NCI-H460 (cell line): ENCODE measurements at places on chromosomes 6 and 20.

GRCh38 chr6:160523223-160523622, 140.9 kb downstream of the LPA start:
- no peak for DNase-seq

- DNase-seq = no peak
Measured at GRCh38 chr6:100353276-100354015, 111.3 kb downstream of the SIM1 start.

GRCh38 chr20:21490105-21490504, 23.8 kb downstream of the NKX2-2 start:
- no peak for DNase-seq

- DNase-seq = no peak
Measured at GRCh38 chr20:15710636-15711035, 862.6 kb downstream of the KIF16B start.

- DNase-seq = no peak
Measured at GRCh38 chr6:158232316-158233213, 64.4 kb downstream of the GTF2H5 start.

- no peak for DNase-seq
Measured at GRCh38 chr6:105553171-105553570, 150.3 kb upstream of the PREP start.

GRCh38 chr6:166954118-166954713, 2.1 kb downstream of the RNASET2 start:
- no peak for DNase-seq

DNA sequence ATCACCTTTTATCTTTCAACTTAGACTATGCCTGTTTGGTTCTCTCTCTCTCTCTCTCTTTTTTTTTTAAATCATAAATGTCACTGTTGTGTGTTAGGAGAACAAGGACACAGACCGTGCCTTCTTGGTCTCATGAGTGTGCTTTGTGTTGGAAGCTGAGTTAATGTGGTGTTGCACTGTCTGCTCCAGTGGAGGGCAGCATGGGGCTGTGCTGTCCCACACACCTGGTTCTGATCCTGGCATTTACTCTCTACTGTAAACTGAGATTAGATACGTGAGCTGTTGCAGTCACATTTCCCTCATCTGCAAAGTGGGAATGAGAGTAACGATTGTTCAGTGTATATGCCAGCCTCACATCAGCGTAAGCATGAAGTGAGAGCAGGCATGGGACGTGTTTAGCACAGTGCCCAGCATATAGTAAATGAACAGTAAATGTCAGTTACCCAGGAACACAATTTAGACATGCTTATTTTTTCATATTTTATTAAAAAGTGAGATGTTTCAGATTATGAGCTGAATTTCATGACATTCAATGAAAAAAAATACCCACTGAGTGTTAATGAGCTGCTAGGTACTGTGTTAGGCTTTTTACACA, 161.1 kb downstream of the FARS2 start:
- DNase-seq = peak; percentile 4

- DNase-seq = no peak
Measured at GRCh38 chr6:85347812-85348211, 102.1 kb upstream of the NT5E start.

- no peak for DNase-seq
Measured at GRCh38 chr6:81376745-81377144, 375.7 kb downstream of the TENT5A start.

DNA sequence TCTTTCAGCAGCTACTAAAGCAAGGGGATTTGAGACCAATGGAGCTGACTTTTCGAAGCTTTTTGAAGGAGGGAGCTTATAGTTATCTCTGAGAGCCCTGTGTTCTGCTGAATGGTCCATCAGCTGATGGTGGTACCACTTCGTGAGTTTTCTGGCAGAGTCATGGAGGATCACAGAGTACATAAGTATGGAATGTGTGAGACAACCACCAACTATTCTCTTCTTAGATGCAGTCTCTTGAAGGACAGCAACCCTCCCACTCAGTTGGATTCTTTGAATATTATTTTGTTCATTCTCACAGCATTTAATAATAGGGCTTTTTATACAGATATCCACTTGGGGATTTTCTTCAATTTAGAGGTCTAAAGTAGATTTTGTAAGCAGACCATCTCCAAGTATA, 75.3 kb downstream of the ELOVL2 start:
- no peak for DNase-seq

DNA sequence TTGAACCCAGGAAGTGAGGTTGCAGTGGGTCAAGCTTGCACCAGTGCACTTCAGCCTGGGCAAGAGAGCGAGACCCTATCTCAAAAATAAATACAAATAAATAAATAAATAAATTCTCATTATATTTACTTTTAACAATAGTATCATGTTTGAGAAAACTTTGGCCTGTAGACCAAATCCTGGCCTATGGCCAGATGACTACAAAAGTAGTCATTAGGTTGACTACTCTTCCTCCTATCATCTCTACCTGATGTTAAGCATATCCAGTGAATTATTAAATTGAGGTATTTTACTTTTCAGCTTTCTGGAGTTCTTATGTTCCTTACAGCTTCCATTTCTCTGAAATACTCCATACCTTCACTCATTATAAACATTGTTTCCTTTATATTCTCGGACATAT, 280.6 kb downstream of the LAMA2 start:
- DNase-seq = no peak

- no peak for DNase-seq
Measured at GRCh38 chr6:16205377-16206144, 32.8 kb upstream of the GMPR start.

GRCh38 chr20:5187122-5187521, 60.3 kb downstream of the CDS2 start:
- no peak for DNase-seq

- DNase-seq = no peak
Measured at GRCh38 chr6:13431861-13432465, 55.4 kb downstream of the GFOD1 start.

GRCh38 chr20:56974499-56975250, 291.8 kb downstream of the BMP7 start:
- peak; percentile 75 for DNase-seq

GRCh38 chr6:113329942-113330635, 527.1 kb upstream of the MARCKS start:
- DNase-seq = no peak

GRCh38 chr6:24775520-24776058, 852 bp downstream of the GMNN start:
- peak; percentile 27 for DNase-seq

DNA sequence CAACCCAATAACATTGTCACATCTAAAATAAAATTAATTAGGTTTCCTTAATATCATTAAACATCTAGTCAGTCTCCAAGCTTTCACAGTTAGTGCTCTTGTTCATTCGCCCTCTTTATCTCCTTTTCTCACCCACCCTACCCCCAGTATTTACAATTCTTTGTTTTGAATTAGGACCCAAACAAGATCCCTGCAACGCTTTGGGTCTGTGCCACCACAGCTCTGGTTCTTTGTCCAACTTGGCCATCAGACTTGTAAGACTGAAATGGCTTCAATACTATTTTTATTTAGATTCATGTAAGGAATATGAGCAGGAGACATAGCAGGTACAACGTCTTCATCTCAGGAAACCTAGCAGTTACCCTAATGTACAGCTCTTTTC, 276.5 kb downstream of the CDKAL1 start:
- DNase-seq = no peak

- no peak for DNase-seq
Measured at GRCh38 chr6:30834646-30835045, 49.7 kb upstream of the DDR1 start.

- no peak for DNase-seq
Measured at GRCh38 chr6:27129095-27129815, 118.2 kb upstream of the PRSS16 start.

GRCh38 chr6:39934131-39934757, at the start of gene MOCS1:
TSS of gene MOCS1 (minus strand) at chr6:39934462. CDS start at chr6:39934417, 45 bp downstream.
- peak; percentile 24 for DNase-seq

DNA sequence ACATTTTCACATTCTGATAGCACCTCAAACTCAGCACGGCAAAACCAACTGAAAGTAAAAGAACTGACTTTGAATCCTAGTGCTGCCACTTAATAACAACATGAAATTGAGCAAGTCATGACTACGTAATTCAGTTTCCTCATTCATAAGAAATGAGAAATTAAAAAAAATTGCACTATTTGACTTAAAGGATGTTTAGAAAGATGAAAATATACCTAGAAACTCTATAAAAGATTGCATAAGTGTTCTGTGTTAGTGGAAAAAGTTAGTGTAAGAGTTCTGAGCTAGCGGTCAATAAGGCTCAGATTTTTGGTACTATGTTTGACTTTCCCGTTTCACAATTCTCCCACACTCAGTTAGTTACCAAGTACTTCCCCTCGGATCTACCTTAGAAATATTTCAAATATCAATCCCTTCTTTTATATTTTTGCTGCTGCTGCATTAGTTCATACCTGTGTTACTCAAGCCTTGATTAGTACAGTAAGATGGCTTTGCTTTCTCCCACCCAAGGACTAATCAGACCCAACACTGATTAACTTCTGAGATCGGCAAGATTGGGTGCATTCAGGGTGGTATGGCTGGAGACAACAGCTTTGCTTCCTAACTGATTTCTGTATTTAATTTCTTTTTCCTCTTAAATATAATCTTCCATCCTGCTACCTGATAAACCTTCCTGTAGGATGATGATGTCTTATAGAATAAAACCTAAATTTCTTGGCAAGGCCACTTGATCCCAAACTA, 25.9 kb downstream of the ECHDC1 start:
- DNase-seq = no peak

GRCh38 chr6:16698162-16698533, 63.1 kb downstream of the ATXN1 start:
- DNase-seq = no peak

- DNase-seq = no peak
Measured at GRCh38 chr20:39195582-39196021, 233.5 kb downstream of the DHX35 start.

- DNase-seq = no peak
Measured at GRCh38 chr20:62025832-62026563, 39.7 kb downstream of the TAF4 start.

GRCh38 chr20:37463726-37464494, 57.1 kb upstream of the NNAT start:
- no peak for DNase-seq

DNA sequence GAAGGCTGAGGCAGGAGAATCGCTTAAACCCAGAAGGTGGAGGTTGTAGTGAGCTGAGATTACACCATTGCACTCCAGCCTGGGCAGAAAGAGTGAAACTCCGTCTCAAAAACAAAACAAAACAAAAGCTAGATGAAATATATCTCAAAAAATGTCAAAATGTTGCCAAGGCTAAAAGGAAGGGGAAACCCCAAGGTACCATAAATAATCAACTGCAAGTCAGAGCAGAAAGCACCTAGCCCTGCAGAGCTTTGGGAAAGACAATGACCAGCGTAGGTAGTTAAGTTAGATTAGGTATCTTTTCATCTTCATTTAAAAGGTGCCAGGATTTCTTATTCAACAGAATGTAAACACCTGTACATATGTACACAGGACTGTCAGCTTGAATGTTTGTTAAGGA, 33.0 kb downstream of the AKIRIN2 start:
- DNase-seq = no peak

- DNase-seq = no peak
Measured at GRCh38 chr6:169789146-169789943, 37.9 kb downstream of the ERMARD start.
